ENCODE measurements at places on chromosomes 6 and 20.
A peak's percentile ranks its signal among the peaks of the same experiment; 100 is the strongest.

- peak; percentile 41 for DNase-seq
Measured at GRCh38 chr20:62117658-62118057, 4.6 kb upstream of the LSM14B start.

DNA sequence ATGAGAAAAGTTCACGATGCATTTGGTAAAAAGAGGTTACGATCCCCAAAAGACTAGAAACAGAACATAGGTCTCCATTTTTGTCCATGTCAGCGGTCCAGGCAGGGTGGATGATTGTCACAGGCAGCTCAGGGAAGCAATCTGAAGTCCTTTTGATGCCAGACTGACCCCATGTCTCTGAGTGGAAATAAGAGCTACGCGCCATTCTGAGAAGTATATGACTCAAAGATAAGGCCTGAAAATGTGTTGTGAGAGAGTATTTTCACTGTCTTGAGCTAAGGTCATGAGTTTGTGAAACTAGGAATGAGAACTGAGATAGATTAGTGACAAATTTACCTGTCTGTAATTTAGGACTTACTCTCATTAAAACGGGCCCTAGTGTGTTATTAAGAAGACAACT lies 69.5 kb downstream of the LYRM4 start:
- DNase-seq = no peak

- DNase-seq = no peak
Measured at GRCh38 chr6:112330071-112330878, 16.9 kb upstream of the RFPL4B start.

DNA sequence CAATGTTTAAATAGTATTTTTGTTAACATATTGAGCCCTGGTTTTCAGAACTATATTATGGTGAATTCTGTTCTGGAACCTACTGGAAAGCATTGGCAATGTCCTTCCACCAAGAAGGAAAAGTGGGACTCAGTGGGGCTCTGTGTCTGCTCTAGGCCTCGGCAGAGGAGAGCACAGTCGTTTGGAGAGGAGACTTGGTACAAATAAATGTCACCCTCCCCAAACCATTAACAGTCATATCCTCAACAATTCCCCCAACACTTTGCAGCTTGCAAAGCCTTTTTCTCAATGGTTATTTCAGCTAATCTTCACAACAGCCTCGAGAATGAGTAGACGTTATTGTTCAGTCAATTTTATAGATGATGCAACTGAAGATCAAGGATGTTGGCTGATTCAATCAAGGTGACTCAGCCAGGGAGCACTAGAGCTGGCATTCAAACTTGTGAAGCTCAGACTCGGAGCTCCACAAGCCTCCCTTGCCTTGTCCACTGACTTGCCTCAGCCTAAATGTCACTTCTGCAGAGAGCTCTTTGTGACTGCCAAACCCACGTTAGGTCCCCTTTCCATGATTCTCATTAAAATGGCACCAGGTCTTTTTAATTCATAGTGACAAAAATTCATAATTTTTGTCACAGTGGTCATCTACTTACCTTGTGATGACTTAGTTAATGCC lies 60.6 kb downstream of the TOX2 start:
- DNase-seq = no peak

GRCh38 chr20:4443016-4443415 lies 278.7 kb upstream of the PRND start:
- no peak for DNase-seq

- DNase-seq = no peak
Measured at GRCh38 chr6:149855040-149855654, 9.0 kb downstream of the LRP11 start.

DNA sequence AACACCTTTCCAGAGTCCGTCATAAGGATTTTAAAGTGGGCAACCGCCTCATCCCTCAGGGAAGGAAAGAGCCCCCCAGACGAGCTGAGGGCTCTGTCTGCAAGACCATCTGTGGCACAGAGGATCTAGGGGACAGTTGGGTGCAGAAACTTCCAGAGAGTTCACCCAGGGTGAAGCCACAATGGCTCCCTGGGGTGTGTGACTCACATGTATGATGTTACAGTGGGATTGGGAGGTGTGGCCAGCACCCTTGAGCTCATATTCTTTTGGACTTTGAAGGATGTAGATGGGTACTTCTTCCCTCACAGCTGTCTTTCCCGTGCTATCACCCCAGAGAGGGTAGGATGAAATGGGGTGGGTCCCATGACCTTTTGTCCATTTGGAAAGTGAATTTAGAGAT lies 95.5 kb downstream of the NCR2 start:
- no peak for DNase-seq

DNA sequence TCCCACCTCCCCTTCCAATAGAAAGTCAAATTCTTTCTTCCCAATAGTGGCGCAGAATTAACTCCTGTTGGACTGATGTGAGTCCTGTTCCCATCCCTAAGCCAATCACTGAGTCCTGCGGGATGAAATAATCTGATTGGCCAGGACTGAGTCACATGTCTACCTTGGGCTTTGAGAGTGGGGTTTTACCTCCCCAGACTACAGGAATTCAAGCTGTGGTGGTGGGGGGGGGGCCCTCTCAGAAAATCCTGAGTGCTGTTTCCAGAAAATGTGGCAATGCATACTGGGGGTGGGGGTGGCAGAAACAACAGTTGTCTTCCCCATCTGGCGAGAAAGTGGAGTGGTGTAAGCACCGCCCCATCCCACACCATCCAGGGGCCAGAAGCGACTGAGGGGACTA lies 65.7 kb downstream of the CTCFL start:
- no peak for DNase-seq

DNA sequence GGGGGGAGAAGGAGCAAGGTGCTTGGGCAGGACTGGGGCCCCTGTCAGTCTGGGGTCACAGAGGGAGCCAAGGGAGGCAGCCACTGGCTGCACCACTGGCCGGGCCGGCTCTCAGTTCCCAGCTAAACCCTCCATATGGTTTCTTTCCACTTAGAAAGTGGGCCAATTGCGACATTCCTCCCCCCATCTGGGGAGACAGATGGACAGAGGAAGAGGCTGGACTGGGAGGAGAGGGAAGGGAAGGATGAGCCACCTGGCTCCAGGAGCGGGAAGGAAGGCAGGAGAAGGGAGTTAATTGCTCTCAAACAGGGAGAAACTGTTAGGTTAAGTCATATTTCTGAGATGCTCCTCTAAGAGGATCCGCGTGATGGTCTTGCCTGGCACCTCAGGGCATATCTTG lies 82.2 kb downstream of the GRM4 start:
- no peak for DNase-seq

- no peak for DNase-seq
Measured at GRCh38 chr20:63522981-63523611, 2.5 kb downstream of the PPDPF start.

DNA sequence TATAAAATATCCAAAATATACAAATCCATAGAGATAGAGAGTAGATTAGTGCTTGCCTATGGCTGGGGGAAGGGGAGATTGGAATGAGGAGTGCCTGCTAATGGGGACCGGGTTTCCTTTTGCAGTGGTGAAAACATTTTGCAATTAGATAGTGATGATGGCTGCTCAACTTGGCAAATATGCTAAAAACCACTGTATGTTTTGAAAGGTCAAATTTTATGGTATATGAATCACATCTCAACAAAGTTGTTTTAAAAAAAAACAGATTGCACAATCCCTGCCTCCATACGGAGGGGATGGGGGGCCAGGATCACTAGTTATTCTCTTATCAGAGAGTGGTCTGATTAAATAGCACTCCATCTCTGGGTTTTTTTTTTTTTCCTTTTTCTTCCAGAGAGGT lies 76.9 kb upstream of the RIPOR2 start:
- DNase-seq = no peak

GRCh38 chr20:6122111-6122872 lies 538 bp downstream of the FERMT1 start:
- no peak for DNase-seq

DNA sequence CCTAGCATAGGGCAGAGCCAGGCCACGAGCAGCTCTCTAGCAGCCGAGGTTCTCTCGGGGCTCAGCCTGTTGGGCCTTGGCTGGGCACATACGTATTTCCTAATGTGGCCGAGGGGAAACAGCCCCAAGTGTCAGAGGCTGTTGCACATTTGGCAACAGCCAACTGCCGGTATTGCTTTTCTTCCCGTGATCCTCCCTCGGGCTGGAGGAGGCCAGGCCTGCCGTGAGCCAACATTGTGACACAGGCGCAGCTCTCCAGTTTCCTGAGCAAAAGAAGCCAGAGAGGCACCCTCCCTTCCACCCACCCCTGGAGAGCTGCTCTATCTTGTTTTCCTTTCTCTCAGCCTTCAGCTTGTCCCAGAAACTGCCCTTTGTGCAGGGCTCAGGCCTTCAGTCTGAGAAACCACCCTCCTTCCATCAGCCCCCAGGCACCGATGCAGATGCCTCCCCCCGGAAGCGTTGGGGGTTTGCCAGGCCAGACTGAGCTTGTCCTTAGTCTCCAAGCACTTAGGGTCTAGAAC lies 5.1 kb upstream of the BPI start:
- DNase-seq = no peak
